ENCODE measurements at places on chromosomes 3 and 15.

- DNase-seq: no peak
Observed at GRCh38 chr3:42572278-42572677, 9.5 kb downstream of the SEC22C start.

- DNase-seq: no peak
Observed at GRCh38 chr15:34942363-34942762, 27.2 kb downstream of the AQR start.

GRCh38 chr15:90913398-90913944, 10.4 kb downstream of the MAN2A2 start:
- no peak for DNase-seq

- DNase-seq: no peak
Observed at GRCh38 chr3:132378-132777, 64.2 kb upstream of the CHL1 start.

GRCh38 chr15:56619887-56620286, 113.4 kb downstream of the ZNF280D start:
- DNase-seq: no peak

GRCh38 chr15:46855388-46855787, 861.9 kb upstream of the SEMA6D start:
- no peak for DNase-seq

- DNase-seq: no peak
Observed at GRCh38 chr3:4752201-4753072, 226.8 kb upstream of the BHLHE40 start.

- no peak for DNase-seq
Observed at GRCh38 chr15:95884276-95884675, 446.2 kb upstream of the NR2F2 start.

GRCh38 chr3:56131974-56132590, 336.2 kb downstream of the ERC2 start:
- no peak for DNase-seq

DNA sequence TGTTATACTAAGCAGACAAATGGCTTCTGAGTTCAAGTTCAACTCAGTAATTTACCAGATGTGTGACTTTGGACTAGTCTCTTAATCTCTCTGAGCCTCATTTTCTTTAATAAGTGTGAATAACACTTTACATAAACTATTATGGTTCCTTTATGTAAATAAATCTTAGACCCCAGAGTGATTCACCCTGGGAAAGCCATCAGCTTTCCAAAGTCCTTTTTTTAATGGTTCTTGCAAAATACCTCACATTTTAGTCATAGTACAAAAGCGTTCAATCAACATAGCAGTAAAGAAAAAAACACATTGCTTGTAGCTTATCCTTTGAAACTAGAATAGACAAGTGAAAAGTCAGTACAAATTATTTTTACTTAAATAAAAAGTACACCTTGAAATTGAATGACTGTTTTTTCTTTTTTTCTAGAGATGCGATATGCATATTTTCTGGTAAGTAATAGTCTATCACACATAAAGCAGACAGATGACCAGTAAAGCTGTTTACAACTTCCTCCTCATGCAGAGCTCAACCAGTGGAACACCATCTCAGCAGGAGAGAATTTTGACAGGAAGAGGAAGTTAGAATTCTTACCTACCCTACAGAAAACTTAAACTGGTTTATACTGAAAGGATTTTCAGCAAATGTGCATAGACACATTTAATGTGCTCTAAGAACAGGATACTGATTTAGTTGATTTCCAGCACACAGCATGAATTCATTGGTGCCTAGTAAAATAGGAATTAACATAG, 123.0 kb upstream of the AGBL1 start:
- no peak for DNase-seq

DNA sequence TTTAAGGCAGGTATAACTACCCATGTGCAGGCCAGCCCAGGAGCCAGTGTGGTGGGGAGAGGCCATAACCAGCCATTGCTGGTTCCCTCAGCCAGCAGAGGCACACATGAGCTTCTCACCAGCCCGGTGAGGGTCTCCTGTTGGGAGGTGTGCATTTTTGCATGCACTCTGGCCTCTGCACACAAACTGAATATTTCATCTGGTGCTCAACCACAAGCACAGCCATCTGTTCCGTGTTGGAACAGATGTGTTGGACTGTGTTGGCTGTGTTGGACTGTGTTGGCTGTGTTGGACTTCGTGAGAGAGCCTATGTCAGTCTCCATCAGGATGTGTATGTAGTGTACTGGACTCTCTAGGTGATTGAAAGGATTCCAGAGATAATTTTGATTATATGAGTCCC, 67.2 kb downstream of the RPL39L start:
- no peak for DNase-seq

- DNase-seq: no peak
Observed at GRCh38 chr15:89087161-89087829, 961 bp upstream of the ABHD2 start.

- no peak for DNase-seq
Observed at GRCh38 chr3:23484386-23484785, 281.3 kb downstream of the UBE2E2 start.

DNA sequence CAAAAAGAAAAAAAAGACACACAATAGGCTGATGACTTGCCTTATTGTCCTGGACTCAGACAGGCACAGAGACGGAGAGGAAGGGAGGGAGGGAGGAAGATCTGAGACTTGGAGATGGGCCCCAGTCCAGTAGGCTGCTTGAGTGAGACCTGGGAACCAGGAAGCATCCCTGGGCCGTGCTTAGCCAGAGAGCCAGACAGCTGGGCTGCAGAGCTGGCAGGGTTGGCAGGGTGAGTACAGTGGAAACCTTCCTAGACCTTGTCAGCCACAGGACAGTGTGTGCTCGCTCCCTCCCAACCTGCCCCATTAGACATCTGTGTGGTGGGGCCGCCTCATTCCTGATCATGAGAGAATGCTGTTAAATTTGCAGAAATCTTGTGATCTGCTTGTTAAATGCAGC, 107.9 kb upstream of the ALDH1A3 start:
- no peak for DNase-seq
